ENCODE measurements at places on chromosomes 5 and 9.

- DNase-seq, result no peak
Measured at GRCh38 chr5:102856389-102856777, 101.3 kb downstream of the PAM start.

DNA sequence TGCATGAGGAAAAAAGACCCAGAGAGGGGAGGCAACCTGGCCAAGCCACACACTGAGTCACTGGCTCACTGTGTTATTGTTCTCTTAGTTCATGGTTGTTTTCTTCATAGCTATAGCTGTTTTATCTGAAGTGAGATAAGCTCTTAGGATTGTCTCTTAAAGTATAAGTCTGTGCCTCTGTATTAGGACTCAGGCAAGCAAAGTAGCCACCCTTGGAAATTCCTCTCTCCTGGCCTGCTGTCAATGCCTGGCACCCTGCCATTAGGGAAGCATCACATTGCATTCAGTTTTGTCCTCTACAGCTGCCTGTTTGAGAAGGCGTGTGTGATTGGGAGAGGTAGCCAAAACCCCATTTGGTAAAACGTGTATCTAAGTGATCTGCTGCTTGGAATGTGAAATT is 147.4 kb upstream of the GLRA1 start:
- DNase-seq, result no peak

GRCh38 chr5:56319526-56320181 is 86.5 kb upstream of the ANKRD55 start:
- no peak for DNase-seq

GRCh38 chr9:137411645-137412380 is 11.1 kb downstream of the EXD3 start:
- DNase-seq, result no peak

- no peak for DNase-seq
Measured at GRCh38 chr9:93030642-93031628, 27.6 kb upstream of the SUSD3 start.

All from T-helper 2 cell (primary cell).